ENCODE measurements at places on chromosomes 7 and 10.
A peak's percentile ranks its signal among the peaks of the same experiment; 100 is the strongest.

- DNase-seq: no peak
Measured at GRCh38 chr10:47291682-47292081, 8.3 kb upstream of the GDF10 start.

GRCh38 chr10:94075506-94075905 lies 81.8 kb downstream of the PLCE1 start:
- DNase-seq: no peak

DNA sequence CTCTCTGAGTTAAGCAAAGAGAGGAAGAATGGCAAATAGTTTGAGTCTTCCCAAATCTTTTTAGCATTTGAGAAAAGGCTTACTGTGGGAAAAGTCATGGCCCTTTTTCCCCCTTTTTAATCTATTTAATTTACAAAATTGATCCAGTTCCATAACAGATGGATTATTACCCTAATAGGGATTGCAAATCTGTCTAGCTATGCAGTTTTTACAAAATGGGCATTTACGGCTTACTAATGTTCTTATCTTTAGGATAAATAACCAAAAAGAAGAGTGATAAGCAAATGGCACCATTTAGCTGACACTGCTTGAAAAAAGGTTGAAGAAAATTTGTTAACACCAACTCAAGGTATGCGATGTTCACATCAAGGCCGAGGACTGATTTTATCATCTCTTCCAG lies 169.7 kb downstream of the SKAP2 start:
- DNase-seq: no peak

DNA sequence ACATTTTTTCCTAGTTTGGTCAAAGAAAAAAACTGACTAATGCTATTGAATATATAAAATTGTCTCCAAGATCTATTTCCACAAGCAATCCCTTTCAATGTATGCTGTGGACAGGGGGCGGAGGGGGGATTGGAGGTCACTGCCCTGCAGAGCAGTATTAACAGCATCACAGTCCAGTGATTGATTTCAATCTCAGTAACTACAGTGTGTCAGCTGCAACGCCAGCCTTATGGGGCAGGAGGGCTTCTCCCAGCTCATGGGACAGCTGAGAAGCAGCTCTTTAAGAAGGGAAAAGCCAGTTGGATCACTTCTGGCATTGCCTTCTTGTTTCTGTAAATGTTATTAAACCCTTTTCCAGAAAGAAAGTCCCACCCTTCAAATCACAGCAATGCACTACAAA lies 65.0 kb downstream of the RAPGEF5 start:
- no peak for DNase-seq

DNA sequence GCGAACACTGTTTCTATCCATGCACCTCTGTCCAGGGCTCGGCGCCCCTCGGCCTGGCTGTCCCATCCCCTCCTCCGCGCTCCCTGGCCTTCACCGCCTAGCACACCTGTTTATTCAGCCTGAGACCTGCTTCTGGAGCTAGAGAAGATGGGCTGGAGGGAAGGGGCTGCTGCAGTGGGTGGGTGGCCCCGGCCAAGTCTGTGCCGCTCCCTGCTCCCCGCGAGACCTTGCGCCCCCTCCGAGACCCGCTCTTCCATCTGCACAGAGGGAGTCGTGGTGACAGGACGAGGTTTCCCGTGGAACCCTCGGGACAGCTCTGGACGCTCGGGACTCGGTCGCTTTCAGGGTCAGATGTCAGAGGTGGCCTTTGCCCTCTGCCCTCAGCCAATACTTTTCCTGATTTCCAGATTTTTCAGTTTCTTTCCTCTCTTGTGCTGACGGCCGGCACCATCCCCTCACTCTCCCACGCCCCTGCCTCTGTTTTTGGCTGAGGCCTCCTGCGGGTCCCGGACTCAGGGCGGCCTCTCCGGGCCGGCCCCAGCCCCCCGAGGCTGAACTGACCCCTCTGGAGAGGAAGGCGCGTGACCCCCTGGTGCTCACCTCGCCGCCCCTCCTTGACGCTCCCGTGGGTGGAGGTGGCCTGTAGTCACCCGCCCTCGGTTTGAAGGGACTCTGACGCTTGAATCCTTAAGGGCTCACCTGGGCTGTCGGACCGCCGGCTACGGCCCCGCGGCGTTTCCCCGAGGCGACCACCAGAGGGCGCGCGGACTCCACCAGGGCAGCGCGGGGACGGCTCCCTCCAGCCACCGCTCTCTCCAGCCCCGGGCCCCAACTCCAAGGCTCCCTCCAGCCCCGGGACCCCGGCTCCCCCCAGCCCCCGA lies 15.6 kb downstream of the SHH start:
- peak; percentile 71 for DNase-seq

GRCh38 chr10:110414548-110415309 lies 83.0 kb upstream of the DUSP5 start:
- DNase-seq: peak; percentile 98

DNA sequence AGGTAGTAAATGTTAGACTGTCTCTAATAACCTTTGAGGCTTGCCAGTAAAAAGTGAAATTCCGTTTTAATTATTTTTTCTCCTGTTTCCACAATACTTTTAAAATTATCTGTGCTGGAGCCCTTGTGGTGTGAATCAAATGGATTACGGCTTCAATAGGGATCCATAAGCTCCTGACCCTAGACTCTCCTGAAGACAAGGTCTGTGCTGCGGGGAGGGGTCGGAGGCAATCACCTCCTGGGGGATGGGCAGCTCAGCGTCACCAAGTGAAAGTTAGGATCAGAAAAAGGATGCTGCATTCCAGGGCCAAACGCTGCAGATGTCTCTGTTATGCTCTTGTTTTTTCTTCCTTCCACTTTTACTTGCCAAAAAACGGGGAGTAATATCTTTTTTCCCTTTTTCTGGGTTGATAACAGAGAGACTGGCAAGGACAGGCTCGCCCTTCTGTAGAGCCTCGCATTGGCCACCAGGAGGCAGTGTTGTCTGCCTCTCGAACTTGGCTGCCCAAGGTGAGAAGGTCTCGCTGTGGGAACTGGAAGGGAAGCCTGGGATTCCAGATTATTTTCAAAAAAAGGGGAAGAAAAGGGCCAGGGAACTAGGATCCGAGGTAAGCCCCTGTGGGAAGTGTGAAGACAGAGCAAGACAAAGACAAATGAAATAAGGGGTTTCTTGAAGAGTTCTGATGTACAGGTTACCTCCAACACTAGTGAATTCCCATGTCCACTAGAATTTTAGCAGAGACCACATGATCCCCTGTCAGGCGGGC lies 621.9 kb downstream of the ACTR3B start:
- DNase-seq: peak; percentile 20

DNA sequence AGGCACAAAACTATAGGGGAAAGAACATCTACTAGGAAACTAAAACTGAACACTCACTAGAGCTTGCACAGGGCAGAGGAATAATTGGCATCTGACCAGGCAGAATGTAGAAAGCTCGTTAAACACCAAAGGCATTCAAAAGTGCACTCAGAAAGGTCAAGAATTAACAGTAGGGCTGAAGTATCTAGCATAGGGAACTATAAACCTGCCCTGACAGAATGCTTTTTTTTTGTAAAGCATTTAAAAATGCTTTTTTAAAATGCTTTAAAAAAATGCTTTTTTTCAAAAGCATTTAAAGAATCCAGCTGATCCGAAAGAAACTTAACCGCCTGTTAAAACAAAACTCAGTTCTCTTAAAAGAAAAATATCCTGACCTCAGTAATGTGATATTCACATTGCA lies 74.6 kb upstream of the EGFR start:
- DNase-seq: no peak

- DNase-seq: no peak
Measured at GRCh38 chr7:40676221-40676620, 541.4 kb downstream of the SUGCT start.
